Left renal cortex interstitium (tissue), 4 donors: ENCODE measurements at places on chromosomes 4 and X.
A peak's percentile ranks its signal among the peaks of the same experiment; 100 is the strongest.

DNA sequence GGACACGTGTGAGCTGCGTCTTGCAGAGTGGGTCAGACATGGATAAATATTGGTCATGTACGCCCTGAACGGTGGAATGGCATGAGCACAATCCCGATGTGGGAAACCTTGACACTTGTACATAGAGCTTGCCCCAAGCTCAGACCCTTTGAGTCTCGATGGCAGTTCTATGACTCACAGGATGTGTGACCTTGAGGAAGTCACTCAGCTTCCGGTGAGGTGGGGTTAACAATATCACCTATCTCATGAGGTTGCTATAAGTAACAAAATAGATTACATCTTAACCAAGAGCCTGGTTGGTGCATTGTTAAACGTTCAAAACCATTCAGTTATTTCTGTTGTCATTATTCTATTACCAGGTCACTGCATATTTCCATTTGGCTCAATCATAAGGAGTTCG is 109.1 kb upstream of the TBL1X start:
- DNase-seq, result no peak

- no peak for DNase-seq
These were observed 174.8 kb downstream of the PDGFRA start for GRCh38 chr4:54403700-54404453.

DNA sequence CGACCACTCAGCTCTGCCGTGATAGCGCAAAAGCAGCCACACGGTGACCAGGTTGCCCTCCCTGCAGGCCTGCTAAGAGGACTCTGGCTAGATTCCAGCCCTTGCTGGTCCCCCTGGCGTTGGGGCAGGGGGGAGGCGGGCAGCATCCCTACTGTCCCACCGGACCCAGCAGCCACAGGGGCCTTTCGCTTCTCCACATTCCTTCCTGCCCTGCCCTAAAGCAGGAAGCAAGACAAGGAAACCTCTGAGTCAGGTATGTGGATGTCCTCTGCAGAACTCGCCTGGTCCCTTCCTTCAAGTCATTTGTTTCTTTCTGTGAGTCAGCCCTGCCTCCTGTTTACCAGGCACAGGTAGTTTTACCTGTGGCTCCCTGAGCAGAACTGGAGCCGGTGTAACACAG is 60.2 kb upstream of the CLDN34 start:
- DNase-seq, result no peak

- DNase-seq, result no peak
These were observed at the start of gene EREG for GRCh38 chr4:74364652-74365491. EREG (plus strand) TSS chr4:74365145; CDS start chr4:74365309, 164 bp downstream.

DNA sequence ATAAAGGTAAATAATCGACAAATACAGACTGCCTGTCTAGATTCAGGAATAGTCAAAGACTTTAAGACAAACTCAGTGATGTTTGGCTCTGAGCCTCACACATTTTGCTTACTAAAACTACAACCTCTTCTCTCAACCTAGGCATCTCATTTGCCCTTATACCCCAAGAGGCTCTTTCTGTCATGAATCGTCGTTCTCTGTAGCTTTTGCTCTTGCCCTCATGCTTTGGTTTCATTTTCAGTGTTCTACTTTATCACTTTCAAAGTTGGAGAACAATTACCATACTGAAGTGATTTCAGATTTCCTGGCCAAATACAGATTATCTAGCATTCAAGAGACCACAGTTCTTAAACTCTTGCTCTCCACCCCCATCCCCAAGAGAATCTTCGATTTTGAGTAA is 114.1 kb upstream of the RAP2C start:
- no peak for DNase-seq

- DNase-seq, result no peak
These were observed 104.1 kb downstream of the CPEB2 start for GRCh38 chr4:15106399-15106798.

DNA sequence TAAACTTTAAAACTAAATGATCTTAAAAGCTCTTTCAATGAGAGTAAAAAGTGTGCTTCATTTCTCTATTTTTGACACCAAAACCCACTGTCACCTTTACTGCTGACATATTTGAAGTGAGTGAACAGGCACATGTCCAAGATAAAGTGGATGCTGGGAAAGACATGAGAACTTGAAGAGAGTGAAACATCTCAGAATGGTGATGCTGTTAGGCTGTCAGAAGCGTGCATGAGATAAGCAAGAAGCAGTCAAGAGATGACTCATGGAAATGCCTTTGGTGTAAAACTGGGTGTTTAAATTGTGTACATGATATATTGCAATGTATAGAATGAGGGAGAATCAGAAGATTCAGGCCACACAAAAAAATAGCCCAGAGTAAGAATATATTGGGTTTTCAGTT is 21.8 kb upstream of the GBA3 start:
- no peak for DNase-seq

- peak; percentile 50 for DNase-seq
These were observed 34.4 kb upstream of the ANXA3 start for GRCh38 chr4:78517050-78517652.
